ENCODE measurements at places on chromosomes 5 and 9.

DNA sequence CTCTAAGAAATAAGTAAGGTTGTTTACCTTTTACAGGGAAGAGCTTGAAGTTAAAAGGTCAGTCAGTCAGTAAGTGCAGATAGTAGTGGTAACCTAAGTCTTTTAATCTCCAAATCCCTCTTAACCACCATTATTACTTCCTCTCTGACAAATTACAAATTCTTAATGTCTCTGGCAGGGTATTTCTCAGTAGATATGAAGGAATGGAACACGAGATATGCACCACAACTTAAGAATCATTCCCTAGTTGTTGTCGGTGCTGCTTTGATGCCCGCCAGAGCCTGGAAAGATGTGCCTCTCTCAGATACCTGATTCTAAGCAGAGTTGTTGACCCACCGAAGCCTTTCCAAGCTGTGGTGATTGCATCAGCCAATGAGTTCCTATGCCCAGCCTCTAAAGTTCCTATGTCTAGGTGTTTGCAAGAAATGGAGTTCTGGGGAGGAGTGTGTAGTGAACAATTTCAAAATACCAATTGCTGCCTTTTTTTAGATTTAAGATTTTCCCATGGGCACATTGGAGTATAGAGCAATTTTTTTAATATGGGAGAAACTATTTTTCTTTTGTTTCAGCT is 78.5 kb downstream of the CD180 start:
- DNase-seq: no peak

DNA sequence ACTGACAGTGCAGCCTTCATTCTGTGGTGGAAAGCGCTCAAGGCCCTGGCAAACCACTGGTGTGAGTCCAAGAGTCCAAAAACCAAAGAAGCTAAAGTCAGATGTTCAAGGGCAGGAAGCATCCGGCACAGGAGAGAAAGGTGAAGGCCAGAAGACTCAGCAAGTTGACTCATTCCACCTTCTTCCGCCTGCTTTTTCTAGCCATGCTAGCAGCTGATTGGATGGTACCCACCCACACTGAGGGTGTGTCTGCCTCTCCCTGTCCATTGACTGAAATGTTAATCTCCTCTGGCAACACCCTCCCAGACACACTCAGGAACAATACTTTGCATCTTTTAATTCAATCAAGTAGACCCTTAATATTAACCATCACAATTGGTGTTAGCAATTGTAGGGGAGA is 296.1 kb downstream of the NDUFS4 start:
- DNase-seq: no peak

- DNase-seq: no peak
These were observed 6.5 kb downstream of the TMEM161B start for GRCh38 chr5:88262116-88262515.

DNA sequence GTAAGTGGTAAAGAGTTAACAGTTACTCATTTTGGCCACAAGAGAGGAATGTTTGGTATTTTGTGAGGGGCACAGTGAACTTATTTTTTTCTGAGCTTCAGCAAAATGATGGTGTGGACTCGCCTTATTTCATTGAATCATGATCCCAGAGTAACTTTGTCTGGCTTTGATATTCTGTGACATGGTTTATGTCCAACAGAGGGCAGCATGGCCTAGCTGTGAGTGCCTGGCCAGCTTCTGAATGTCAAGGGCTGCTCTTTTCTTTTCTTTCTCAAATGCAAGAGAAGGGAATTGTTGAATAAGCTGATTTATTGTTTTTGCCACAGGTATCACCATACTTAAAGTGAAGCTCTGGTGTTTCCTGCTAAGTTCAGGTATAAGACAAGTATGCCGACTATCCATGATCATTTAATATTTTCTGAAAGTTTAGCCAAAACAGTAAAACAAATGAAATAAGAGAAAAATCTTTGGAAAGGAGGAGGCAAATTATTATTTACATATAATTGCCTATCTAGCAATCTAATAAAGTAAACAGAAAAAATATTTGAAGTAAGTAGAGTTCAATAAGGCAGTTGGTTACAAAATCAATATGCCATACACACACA is 31.7 kb downstream of the MRPL22 start:
- no peak for DNase-seq

- no peak for DNase-seq
These were observed 9.5 kb downstream of the PRRC2B start for GRCh38 chr9:131403493-131403773.

DNA sequence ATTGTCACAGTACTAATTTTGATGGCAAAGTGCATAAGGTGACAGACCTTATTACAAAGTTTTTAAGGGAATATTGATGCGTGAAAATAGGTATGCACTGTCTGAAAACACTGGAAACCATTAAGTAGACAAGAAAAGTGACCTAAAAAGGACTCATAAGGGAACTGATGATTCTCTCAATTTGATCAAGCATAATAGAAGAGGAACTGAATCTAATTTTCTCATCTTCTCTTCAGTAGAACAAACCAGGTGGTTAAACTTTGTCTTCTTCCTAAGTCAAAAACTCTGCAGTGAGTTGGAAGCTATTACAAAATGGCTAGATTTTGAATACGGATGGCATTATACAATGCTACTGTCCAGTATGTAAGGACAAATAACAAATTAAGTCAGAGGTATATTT is 53.4 kb downstream of the RNF145 start:
- no peak for DNase-seq
